ENCODE measurements at places on chromosomes 5 and 9. TPM values are rescaled to one million over a fixed set of nuclear protein-coding genes. Genes with fewer than 3 reads are reported as not detected.

DNA sequence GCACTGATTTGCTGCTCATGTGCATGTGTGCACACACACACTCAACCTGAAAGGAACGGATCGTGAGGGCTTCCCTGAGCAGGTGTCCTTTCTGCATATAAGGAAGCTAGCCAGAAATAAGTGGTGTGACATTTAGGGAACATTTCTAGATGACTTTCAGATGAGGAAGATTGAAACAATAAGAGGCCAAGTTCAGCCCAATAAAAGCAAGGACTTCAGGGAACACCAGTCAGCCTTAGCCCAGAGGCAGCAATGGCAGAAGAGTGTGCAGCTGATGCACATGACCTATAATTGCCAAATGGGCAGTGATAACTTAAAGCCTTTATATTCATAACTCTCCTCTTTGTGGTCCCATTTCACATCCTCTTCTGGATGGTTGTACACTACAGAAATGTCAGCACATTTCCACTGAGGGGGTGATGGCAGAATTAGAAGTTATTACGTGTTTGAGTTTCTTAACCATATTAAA is 255.5 kb downstream of the TRIM32 start:
- DNase-seq = no peak

GRCh38 chr5:2523180-2523579 is 228.3 kb downstream of the IRX2 start:
- DNase-seq = no peak

DNA sequence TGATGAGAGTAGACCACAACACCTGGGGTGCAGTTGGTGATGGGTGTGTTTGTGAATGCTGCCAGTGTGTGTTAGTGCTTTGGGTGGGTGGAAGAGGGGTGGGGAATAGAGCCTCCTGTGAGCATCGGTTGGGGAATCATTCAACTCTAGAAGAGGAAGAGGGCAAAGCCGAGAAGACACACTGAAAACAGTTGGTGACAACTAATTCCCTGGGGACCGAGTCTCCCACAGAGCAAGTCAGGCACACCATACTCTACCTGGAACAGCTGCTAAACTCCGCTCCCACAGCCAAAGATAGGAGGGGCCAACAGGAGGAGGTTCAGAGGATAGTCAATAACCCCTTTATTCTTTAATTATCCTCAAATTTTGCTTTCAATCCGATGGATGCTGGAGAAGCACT is 1.6 kb upstream of the ARHGEF39 start:
- no peak for DNase-seq

TMEM215 gene
- polyA plus RNA-seq = not detected

DNA sequence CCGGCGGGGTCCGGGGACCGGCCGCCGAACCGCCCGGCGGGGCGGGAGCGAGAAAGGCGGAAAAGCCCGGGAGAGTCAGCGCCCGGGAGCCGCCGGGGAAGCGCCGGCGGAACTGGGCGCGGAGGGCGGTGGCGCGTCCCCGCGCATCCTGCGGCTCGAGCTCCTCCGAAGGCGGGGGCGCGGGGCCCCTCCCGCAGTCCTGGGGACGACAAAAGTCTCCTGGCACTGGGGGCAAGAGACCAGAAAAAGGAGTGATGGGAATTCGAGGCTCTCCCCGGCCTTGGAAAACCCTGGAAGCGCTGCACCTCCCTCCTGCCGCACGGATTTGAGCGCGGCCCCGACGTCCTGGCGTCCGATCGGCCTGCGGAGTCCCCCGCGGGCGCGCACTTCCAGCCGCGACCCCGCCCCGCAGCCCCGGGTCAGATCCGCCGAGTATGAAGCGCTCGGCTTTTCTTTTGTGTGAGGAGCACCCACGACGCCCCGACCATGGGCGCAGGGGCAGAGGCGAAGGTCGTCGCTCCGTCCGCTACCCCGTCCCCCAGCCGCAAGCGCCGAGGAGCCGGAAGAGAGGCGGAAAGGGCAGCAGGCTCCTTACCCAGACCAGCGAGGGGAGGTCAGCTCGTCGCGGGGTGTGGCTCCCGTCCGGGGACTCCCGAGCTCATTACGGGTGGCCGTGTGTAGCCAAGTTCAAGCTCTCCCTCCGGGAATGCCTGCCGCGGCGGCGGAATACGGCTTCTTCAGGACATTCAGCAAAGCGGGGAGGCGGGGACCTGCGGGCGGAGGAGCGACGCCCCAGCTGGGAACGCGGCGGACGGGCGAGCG is at the start of gene EPB41L4A:
Gene EPB41L4A, minus strand, starts transcription at position 114 of the 822 bp plus-strand sequence. CDS start 238 bp downstream, outside the sequence.
- peak; percentile 68 for DNase-seq

ARL14EPL gene
- polyA plus RNA-seq = not detected

Data from left lung (tissue), 14 donors.